ENCODE measurements at places on chromosomes 3 and 15.
A peak's percentile ranks its signal among the peaks of the same experiment; 100 is the strongest.

DNA sequence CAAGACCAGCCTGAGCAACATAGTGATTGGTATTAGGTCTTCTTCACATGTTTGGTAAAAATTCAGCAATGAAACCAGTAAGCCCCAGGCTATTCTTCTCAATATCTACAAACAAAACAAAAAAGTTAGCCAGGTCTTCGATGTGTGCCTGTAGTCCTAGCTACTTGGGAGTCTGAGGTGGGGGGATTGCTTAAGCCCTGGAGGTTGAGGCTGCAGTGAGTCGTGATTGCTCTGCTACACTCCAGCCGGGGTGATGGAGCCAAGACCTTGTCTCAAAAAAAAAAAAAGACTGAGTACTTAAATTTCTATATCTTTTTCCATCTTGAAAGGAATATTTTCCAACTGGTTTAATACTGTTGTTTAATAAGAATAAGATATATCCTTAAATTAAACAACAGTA is 106.8 kb downstream of the MBNL1 start:
- DNase-seq: no peak

DNA sequence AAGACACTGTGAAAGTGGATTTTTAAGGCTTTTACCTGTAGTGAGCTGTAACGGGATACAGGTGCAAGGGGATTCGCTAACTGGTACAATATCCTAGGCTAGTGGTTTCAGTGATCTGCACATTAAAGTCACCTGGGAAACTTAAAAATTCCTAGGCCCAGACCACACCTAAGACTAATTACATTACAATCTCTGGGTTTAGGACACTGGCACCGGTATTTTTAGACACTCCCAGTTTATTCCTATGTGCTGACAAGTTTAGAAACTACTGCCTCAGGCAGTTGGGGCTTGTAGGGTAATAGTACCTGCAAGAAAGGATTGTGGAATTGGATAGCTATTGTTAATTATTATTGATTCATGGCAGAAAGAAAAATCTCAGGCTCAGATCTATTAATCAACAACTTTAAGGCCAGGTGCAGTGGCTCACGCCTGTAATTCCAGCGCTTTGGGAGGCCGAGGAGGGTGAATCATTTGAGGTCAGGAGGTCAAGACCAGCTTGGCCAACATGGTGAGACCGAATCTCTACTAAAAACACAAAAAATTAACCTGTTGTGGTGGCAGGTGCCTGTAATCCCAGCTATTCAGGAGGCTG is 50.4 kb upstream of the CASR start:
- no peak for DNase-seq

DNA sequence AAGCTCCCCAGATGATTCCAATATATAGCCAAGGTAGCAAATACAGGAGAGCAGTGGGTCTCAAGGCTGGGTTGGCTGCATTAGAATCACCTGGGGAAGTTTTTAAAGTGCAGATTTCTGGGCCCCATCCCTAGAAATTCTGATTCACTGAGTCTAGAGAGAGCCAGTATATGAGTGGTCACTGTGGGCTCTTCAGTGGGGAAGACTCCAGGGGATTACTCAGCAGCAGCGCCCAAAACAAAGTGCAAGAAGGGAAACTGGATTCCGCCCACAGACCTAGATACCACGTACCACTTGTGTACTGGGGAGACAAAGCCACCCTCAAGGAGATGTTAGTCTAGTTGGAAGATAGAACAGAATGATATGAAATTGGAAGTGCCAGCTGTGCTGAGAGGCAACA is 40.0 kb downstream of the NME9 start:
- DNase-seq: no peak

- DNase-seq: no peak
Measured at GRCh38 chr15:68154923-68155559, 50.1 kb downstream of the CALML4 start.

DNA sequence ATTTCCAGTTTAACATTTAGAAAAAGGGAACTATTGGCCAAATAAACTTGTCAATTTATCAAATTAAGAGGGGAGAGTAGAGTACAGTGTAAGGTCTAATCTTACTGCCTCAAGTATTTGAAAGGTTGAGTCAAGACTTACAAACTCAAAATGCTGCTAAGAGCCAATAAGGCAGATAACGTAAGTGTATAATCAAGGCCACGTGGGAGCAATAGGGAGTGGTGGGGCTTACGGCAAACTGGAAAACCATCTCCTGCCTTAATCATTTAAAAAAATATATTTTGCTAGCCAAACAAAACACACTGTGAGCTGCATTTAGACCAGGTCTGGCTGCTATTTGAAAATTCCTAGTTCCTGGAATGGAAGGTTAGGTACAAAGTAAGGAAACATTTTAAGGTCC is 107.3 kb upstream of the FRMD4B start:
- no peak for DNase-seq

GRCh38 chr3:183500981-183501704 is 54.4 kb downstream of the KLHL6 start:
- DNase-seq: no peak

GRCh38 chr3:127723011-127723567 is 50.3 kb downstream of the ABTB1 start:
- no peak for DNase-seq

- no peak for DNase-seq
Measured at GRCh38 chr3:139906418-139906817, 28.6 kb upstream of the CLSTN2 start.

DNA sequence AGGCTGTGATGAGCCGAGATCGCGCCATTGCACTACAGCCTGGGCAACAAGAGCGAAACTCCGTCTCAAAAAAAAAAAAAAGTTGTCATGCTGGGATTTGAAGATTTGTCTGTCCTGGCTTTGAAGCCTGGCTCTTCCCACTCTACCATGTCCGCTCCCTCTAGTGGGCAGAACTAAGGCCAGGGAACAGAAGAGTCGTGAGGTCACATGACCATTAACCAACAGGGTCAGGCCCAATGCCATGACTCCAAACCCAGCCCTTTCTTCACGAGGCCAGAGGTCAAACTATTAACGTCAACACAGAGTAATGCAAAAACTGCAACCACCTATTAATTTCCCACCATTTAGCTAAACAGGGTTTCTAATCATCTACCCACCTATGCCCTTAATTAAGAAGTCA is 212.1 kb downstream of the ADAMTS17 start:
- DNase-seq: no peak

DNA sequence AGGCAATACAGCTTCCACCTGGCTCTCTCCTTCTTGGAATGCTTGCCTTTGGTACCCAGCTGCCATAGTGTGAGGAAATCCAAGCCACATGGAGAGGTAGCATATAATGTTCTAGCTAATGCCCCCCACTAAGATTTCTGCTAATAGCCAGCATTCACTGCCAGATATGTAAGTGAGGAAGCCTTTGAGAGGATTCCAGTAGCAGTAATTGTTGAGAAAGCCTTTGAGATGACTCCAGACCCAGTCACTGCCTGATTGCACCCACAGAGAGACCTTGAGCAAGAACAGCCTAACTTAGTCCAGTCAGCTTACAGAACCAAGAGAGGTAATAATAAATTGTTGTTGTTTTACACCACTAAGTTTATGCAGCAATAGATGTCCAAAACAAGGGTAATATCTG is 63.1 kb downstream of the STRIT1 start:
- no peak for DNase-seq

DNA sequence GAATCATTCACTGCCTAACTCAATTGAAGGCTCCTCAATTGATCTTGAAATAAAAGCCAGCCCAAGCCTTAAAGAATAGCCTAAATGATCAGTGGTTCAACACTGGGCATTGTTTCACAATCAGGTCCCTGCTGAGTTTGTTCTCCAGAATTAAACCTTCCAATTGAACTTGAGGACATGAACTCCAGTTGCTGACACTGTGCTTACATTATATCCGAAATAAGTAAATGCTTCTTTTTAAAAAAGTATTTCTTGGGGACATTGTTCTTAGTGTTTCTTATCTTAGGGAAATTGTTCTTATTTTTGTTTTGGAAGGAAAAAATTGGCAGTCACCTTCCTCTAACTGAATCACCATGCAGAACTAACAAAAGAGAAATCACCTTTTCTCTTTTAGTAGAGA is 450.2 kb downstream of the RBMS3 start:
- DNase-seq: no peak

GRCh38 chr3:76679541-76679940 is 360.4 kb upstream of the ROBO2 start:
- DNase-seq: no peak

GRCh38 chr3:13866041-13866965 is 13.6 kb downstream of the WNT7A start:
- DNase-seq: peak; percentile 60

DNA sequence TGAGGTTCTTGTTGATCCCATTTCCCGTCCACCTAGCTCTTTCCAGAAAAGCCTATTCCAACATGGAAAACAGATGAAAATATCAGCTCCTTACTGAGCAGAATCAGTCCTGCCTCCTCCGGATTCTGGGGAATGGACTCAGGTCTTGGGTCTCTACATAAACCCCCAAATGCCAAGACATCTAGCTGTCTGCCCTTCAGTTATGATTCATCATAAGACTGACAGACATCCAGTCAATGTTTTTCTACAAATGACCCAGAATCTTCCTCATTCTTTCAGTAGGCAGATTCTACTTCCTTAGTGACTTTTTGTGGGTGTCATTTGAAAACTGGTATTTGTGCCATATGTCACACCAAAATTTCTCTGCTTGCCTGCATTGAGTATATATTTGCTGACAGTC is 103.0 kb upstream of the TGFBR2 start:
- DNase-seq: no peak

DNA sequence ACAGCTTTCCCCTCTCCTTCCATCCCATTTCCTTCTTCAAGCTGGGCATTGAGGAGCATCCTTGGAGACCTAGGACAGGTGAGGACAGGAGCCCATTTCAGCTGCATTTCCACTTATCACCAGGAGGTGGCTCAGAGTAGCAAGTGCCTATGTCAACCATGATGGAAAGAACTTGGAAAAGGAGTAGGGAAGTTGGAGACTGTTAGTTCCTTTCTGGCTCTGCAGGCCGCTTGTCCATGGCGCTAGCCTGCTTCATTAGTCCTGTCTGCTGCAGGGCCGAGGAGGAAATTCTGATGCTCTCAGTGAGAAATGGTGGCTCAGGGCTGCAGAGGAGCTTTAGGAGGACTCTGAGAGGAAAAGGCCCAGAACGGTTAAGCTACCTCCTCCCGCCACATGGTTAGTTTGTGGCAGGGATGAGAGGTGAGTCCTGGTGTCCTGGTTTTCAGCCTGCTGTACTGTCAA is 7.0 kb upstream of the CD276 start:
- peak; percentile 56 for DNase-seq

DNA sequence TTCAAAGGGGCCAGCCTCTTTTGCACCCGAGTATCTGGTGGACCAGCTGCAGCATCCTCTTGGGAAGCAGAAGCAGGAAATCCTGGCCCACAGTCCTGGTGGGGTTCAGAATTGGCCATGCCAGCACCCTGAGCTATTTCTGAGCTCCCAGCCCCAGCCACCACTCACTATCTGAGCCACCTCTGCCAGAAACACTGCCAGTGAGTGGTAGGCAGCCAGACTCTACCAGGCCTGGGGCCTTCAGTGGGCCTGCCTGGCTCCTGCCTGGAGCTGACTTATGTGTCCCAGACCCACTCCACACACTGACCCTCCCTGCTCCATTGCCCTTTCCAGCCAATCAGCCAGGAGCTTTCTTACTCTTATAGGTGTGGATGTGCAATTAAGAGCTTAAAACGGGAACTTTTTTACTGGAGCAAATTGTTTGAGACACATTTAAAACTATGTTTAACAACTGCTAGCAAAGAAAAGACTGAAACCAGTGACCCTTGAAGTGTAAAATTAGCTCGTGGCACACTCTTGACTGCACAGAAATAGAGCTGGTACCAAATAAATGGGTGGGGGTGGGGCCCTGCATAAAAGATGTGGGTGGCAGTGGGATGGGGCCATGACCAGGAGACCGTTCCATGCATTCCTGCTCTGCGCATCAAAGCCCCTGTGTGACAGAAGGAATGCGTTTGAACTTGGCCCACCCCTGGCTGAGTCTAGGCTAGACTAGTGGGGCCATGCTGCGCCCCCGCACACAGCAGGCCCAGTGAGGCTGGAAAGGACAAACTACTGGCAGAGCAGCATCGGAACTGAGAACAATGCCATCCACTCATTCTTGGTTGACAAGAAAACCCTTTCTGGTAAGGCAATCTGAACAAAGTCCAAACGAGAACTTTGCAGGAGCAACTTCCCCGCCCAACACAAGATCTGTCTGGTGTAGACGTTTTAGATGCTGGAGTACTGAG is 48.0 kb downstream of the CTNNB1 start:
- DNase-seq: no peak

GRCh38 chr3:134711284-134711683 is 60.5 kb upstream of the KY start:
- DNase-seq: no peak

DNA sequence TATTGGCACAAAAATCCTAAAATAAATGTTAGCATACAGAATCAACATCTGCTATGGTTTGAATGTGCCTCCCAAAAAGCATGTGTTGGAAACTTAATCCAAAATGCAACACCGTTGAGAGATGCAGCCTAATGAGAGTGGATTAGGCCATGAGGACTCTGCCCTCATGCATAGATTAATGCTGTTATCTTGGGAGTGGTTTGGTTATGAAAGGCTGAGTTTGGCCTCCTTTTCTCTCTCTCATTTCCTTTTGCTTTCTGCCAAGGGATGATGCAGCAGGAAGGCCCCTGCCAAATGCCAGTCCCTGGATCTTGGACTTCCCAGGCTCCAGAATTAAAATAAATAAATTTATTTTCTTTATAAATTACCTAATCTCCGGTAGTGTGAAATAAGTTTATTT is 49.4 kb downstream of the SYNM start:
- no peak for DNase-seq

GRCh38 chr15:31389576-31389975 is 62.9 kb downstream of the KLF13 start:
- no peak for DNase-seq

- DNase-seq: no peak
Measured at GRCh38 chr15:57284535-57284934, 91.8 kb upstream of the CGNL1 start.

DNA sequence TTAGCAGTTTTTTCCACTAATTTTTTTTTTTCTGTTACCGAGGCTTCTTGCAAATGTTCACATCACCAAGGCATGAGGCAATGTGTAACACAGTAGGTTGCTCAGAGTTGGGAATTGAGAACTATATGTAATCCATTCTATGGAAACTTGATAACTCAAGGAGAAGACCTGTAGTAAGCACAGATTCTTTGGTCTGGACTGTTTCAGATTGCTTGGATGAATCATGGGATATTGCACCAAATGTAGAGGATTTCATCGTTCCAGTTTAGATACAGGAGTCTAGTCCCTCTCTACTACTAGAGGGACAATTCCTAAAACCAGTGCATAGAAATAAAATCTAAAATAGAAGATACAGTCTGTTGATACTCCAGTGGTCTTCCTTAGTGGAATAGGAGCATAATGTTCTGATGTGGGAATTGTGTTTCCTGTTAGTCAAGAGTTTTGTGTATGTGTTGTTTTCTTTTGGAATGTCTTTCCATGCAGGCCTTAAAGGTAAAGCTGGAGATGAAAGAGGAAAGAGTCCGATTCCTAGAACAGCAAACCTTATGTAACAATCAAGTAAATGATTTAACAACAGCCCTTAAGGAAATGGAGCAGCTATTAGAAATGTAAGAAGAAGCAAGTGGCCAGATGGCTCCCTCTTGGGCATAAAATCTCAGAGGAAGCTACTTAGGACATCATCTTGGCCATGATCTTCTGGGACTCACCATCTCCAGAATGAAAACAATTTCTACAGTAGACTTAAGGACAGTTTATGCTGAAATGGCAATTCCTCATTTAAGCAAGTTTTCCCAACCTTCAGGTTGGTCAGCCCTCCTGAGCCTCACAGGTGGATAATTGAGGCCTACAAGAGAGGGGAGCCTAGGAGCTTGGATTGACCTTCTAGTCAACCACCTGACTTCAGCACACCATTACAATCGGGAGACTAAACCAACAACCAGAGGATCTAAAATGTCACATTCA is 10.7 kb downstream of the KNSTRN start:
- DNase-seq: no peak

- peak; percentile 55 for DNase-seq
Measured at GRCh38 chr3:187041362-187042307, 97.7 kb downstream of the RPL39L start.

Measured in naive thymus-derived CD8-positive, alpha-beta T cell (primary cell).